Heart left ventricle (tissue), 16 donors: ENCODE measurements at places on chromosomes 1 and 21. TPM values are rescaled to one million over a fixed set of nuclear protein-coding genes. Genes with fewer than 3 reads are reported as not detected.
A peak's percentile ranks its signal among the peaks of the same experiment; 100 is the strongest.

DNA sequence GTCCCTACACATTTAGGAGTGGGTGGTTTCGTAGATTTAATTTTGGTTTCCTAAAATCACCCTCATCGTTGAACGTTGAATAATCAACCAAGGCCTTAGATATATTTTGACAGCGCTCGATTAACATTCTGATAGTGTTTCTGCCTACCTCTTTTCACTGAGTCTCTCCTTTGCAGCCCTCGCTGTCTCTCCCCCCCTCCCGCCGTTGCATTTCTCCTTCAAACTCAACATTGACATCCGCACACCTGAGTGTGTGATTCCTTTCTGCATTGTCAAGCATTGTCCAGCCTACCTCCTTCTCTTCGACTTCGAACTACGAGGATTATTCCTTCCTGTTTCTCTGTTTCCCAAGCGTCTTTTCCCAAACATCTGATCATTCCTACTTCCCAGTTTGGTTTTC lies 1.8 kb upstream of the ADAMTS1 start:
- no peaks in the 10 kb centered on the region for H3K4me1 ChIP-seq
- peaks cover 7% of the 10 kb centered on the region for H3K36me3 ChIP-seq
- H3K27me3 ChIP-seq, result no peaks in the 10 kb centered on the region
- peak overlapping the region; percentile 90 for H3K4me3 ChIP-seq

DNA sequence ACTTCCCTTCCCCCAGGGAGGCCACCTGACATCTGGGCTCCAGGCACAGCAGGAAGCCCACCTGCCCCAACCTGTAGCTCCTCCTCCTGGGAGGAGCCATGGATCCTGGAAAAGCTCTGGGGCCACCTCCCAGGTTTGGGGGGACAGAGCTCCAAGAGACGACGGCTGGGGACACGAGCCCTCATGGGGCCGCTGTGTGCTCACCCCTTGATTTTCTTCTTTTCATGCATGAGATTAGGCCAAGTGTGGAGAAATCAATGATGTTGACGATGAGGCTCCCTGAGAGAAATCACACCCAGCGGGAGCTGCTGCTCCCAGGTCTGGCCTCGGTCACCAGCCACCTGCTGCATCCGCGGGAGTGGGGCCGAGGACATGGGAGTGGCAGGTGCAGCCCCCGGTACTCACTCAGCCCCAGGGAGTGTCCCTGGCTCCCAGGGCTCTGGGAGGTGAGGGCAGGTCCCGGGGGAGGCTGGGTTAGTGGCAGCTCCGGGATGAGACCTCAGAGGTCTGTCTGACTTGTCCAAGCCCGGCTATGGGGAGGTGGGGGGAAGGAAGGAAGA lies 8.7 kb downstream of the TNFRSF14 start:
- no peaks in the 10 kb centered on the region for H3K27me3 ChIP-seq
- H3K4me3 ChIP-seq, result no peak overlapping the region
- DNase-seq, result no peak
- no peaks in the 10 kb centered on the region for H3K4me1 ChIP-seq
- peaks cover 29% of the 10 kb centered on the region for H3K36me3 ChIP-seq
- no peak overlapping the region for H3K27ac ChIP-seq

The HPDL gene
- total RNA-seq, result 0.27 TPM

The CACNA1S gene
- total RNA-seq, result not detected
